ENCODE measurements at places on chromosomes 11 and 22. TPM values are rescaled to one million over a fixed set of nuclear protein-coding genes. Genes with fewer than 3 reads are reported as not detected.

Gene CRYBB3
- not detected for total RNA-seq

GRCh38 chr11:11816511-11817314 lies 25.1 kb upstream of the USP47 start:
- no peak for DNase-seq

DNA sequence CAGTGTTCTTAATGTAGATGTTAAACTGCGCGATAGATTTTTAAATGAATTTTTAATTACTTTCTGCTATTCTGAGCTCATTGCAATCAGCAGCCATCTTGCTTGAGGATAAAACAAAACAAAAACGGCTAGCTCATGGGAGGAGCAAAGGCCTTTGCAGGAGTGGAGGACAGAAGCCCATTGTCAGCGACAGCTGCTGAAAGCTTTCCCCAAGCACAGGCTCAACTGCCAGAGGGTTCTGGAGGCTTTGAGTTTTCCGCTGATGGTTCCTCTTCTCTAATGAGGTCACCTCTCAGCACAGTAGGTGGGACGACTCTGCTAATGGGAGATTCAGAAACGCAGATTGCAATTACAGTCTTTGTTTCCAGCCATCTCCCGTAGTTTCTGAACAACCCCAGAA lies 167.1 kb upstream of the TTC12 start:
- DNase-seq: peak; percentile 82

GRCh38 chr11:109222761-109223160 lies 199.2 kb upstream of the C11orf87 start:
- peak; percentile 85 for DNase-seq

GRCh38 chr11:102589047-102589459 lies 36.1 kb downstream of the MMP20 start:
- DNase-seq: no peak

GRCh38 chr11:77999446-78000030 lies 5.1 kb upstream of the INTS4 start:
- no peak for DNase-seq

Gene MS4A6E
- total RNA-seq: not detected

DNA sequence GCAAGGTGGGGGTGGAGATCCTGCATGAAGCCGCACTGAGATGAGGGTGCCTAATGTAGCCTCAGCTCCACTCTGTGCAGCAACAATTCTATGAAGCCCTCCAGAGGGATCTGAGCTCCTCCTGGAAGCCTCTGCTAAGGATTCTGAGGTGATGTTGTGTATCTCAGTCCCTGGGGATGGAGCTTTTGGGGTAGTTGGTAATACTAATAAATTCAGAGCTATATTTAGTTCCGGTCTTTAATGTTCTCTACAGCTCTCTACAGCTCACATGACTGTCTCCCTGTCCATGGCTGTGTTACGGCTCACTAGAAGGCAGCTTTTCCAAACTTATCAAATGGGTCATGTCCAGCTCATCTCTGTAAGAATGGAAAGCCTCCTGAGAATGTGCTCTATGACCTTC lies 93.4 kb downstream of the ISX start:
- DNase-seq: no peak

- no peak for DNase-seq
Measured at GRCh38 chr22:40345271-40345670, 1.0 kb upstream of the ADSL start.

- DNase-seq: no peak
Measured at GRCh38 chr22:39299829-39300178, 19.6 kb downstream of the RPL3 start.

Gene BRMS1
- 111 TPM for total RNA-seq

- DNase-seq: peak; percentile 87
Measured at GRCh38 chr11:4065601-4066377, 28.8 kb upstream of the RRM1 start.

DNA sequence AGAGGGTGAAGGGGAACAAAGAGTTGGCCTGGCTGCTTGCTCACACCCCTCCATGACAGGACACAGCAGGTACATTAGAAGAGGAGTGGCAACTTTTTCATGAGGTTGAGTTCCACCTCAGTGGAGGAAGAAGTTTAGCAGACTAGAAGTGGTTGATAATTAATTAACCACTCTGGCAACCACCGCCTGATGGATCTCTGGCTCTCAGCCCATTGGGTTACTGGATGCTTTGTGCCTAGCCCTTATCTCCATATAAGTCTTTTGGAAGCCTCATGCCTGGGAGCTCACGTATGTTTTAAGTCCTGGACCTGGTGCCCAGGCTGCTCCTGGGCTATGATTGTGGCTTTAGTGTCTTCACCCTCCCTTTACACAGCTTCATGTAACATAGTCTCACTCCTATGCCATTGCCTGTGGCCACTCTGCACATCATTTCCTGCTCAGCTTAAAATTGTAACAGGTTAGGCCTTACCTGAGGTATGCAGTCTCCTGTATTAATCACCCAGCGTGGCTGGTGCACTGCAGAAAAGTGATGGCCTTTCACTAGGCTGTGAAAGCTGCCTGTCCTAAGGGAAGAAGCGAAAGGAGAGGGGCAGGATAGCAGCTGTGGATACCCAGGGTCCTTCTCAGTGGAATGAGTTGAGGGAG lies 72.7 kb upstream of the CRTAM start:
- no peak for DNase-seq

DNA sequence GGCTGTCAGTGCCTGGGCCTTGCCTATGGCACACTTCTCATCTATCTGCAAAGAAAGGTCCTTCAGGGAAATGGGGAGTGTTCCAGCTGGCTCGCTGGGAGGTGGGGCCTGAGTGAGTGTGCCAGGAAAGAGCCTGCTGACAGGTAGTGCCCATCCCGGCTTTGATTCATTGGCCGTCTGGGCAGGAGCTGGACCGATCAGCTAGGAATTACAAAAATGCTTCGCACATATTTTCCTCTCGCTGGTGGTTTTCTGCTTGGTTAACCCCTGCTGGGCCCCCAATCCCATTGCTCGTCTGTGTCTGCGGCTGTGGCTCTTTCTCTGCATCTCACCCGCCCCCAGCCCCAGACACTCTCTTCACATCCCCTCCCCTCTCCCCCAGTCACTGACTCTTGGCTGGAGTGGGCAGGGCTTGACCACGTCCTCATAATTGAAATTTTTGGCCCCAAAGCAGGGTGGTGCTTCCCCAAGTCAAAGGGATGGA lies 10.8 kb downstream of the LIF start:
- peak; percentile 81 for DNase-seq

GRCh38 chr22:40121461-40121860 lies 56.3 kb upstream of the TNRC6B start:
- DNase-seq: no peak

GRCh38 chr11:63504933-63505586 lies 824 bp upstream of the LGALS12 start:
- DNase-seq: peak; percentile 12

DNA sequence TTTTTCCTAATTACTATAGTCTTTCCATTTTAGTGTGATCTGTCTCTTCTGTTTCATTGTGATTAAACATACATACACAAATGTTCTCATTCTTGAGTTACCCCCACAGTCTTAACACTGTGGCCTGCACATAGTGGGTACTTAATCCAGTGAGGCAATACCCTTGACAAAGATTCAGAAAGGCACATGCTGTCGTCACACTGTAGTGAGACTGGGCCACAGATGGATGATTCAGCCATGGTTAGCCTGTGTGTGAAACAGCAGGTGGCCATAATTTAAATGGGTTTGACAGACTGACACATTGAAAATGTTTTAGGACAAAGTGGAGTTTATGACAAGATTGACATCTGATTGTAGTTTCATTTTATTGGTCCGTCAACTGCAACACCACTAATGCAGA lies 313.1 kb downstream of the C11orf87 start:
- DNase-seq: no peak

- DNase-seq: no peak
Measured at GRCh38 chr22:38347944-38348750, 30.9 kb upstream of the CSNK1E start.

DNA sequence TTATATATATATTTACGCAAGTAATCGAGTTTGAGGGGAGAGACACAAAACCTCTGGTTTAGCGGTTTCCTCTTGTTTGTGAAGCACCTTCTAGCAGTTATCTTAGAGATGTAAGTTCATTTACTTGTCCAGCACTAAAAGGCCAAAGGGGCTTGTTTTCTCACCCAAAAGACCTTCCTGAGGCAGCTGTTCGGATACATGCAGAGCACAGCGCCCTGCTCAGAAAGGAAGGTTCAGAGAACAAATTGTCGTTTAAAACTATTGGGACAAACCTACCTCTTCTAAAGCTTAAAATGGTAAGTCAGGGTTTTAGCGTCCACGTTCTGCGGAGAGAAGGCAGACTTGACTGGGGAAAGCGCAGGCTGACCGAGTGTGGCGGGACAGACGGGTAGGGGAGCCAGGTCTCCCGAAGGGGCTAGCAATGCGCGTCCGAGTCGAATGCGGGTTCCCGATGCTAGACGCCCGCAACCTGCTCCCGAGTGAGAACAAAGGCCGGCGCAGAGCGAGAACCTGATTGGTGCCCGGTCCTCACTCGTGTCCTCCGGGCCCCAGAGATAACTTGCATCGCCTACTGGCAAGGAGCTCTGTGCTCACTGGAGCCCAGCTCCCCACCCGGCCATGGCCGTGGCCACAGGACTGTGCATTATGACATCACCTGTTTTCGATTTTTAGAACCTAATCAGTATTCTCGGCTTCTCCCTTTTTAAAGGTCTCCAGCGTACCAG lies 1.0 kb upstream of the SESN3 start:
- peak; percentile 87 for DNase-seq

Gene NXPE4
- not detected for total RNA-seq

Gene XNDC1N
- 10.1 TPM for total RNA-seq

DNA sequence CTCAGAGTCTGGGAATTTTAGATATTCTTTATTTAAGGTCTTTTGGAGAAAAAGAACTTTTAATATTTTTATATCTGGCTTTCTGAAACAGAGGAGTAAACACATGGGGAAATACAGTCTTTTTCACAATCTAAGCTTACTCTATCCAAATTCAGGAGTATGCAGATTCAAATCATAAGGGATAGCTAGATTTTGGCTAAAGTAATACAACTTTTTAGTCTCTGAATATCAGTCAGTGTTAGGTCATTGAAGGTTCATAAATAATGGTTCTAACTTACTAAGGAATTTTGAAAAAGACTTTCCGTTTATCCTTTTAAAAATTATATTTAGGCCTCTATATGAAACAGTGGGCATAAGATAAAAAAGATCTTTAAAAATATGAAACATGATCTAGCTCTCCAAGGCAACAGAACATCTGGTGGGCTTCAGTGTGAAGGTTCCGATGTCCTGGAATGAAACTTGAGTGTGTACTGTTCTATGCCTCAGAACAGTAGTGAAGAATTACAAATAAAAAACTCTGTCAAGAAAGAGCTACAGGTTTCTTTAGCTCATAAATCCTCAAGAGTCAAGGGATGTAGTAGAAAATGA lies 165.2 kb upstream of the PDGFD start:
- DNase-seq: no peak

Gene SSTR3
- total RNA-seq: not detected

- no peak for DNase-seq
Measured at GRCh38 chr11:72783144-72783905, 10.5 kb downstream of the STARD10 start.

GRCh38 chr11:118491041-118491440 lies 36.2 kb upstream of the TTC36 start:
- no peak for DNase-seq

DNA sequence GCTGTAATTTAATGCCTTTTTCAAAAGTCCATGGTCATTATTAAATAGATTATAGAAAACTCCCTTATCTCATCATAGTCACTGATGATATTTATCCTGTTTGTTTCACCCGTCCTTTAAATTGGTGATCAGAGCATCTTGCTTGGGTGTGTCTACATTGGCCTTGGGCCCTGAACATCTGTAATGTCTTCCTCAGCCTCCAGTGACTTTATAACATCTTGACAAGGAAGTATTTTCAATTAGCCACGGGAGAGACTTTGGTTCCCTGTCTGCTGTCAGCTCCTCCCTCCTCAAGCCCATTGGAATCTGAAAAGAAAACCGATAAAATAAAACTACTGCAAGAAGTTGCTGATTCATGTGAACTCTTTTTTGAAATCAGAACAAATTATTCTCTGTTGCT lies 116.9 kb upstream of the TTC12 start:
- no peak for DNase-seq

GRCh38 chr22:30968015-30968923 lies at the start of gene MORC2:
MORC2 (minus strand) TSS chr22:30968774; CDS start chr22:30967889, 885 bp downstream.
- DNase-seq: no peak

- DNase-seq: peak; percentile 72
Measured at GRCh38 chr11:57639321-57640067, 10.2 kb downstream of the YPEL4 start.

DNA sequence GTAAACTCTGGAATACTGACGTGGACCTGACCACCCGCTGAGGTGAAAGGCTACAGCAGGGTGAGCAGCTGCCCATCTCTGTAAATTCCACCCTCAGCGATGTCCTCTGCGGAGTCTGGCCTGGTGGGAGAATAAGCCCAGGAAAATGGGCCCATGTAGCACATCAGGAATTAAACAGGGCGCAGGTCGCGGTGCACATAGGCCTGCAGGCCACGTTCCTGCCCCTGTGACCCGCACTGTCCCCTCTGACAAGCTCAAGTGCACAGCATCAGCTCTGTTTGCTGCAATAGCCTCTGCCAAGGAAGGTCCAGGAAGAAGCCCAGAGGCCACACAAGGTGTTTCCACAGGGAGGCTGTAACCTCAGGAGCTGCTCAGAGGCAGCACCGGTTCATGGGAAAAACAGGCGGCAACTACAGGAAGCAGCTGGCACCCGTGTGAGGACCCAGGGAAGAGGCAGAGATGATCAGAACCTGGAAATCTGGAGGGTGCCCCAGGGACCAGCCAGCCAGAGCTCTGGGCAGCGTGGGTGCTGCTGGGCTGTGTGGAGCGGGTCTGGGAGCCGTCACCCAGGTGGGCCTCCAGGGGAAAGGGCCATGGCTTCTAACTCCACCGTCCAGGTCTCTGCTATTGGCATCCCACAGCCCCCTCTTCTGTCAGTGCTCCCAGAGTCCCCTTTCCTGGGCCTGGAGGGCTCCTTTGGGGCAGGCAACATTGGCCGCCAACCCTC lies 808 bp upstream of the IFITM2 start:
- no peak for DNase-seq

DNA sequence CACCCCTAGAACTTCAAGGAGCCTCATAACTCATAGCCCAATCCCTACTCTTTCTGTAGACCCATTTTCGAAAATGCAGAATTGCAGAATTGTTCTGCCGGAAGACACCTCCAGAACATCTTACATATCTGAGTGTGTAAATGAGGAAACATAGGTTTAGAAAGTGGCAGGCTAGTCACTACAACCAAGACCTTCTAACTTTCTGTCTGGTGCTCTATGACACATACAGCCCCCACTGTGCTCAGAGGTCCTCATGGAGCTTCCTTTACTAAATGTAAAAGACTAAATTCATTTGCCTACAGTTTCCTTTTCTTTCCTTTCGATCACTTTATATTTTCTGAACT lies 132.1 kb upstream of the DDI1 start:
- no peak for DNase-seq

Gene MRGPRX4
- total RNA-seq: not detected

Gene FLRT1
- not detected for total RNA-seq

DNA sequence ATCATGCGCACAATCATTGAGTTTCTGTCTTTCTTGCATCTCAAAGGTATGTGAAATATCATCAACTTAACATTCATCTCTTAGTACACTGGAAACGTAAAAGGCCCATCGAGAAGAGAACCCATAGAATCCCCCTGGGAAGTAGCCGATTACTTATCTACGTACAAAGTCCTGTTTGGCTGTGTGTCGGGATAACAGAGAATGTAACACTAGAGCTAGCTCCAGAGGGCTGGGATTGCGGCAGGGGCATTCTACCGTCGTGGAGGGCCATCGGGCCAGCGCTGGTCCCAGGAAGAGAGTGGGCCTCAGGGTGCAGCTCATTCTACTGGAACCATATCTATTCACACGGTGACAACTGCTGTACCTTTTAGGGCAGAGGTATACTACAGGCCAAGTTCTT lies 4.5 kb downstream of the GAL start:
- DNase-seq: no peak

- DNase-seq: no peak
Measured at GRCh38 chr11:124152770-124153407, 30.3 kb upstream of the OR10D3 start.

Gene MMP13
- total RNA-seq: not detected

Measured in G401 (cell line).